ENCODE measurements at places on chromosomes 2 and 18.

DNA sequence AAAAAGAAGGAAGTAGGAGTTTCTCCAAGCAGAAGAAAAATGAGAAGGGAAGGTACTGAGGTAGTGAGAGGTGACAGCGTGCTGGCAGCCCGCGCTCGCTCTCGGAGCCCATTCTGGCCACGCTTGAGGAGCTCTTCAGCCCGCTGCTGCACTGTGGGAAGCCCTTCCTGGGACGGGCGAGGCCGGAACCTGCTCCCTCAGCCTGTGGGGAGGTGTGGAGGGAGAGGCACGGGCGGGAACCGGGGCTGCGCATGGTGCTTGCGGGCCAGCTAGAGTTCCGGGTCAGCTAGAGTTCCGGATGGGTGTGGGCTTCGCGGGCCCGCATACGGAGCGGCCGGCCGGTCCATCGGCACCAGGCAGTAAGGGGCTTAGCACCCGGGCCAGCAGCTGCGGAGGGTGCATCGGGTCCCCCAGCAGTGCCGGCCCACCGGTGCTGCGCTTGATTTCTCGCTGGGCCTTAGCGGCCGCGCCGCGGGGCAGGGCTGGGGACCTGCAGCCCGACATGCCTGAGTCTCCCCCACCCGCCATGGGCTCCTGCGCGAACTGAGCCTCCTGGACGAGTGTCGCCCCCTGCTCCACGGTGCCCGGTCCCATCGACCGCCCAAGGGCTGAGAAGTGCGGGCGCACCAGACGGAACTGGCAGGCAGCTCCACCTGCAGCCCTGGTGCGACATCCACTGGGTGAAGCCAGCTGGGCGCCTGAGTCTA lies 11.1 kb upstream of the CYS1 start:
- DNase-seq = no peak

DNA sequence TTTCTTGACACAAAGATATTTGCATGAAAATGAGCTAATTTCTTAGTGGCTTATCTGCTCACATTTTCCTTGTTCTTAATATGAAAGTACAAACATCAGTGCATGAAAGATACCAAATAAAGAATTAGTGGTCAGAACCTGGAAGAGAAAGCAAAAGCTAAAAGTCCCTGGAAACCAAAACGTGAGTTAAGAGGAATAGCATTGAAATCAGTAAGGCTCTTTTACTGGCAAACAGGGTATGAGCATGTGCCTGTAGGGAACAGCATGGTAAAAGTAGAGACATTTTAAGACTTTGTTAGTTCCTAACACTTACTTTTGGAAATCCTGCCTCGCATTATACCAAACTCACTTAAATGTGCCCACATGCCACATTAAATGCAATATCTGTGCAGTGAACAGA lies 31.9 kb upstream of the CWC22 start:
- peak; percentile 48 for DNase-seq

GRCh38 chr2:27021253-27022049 lies 11.3 kb upstream of the TMEM214 start:
- DNase-seq = peak; percentile 21

DNA sequence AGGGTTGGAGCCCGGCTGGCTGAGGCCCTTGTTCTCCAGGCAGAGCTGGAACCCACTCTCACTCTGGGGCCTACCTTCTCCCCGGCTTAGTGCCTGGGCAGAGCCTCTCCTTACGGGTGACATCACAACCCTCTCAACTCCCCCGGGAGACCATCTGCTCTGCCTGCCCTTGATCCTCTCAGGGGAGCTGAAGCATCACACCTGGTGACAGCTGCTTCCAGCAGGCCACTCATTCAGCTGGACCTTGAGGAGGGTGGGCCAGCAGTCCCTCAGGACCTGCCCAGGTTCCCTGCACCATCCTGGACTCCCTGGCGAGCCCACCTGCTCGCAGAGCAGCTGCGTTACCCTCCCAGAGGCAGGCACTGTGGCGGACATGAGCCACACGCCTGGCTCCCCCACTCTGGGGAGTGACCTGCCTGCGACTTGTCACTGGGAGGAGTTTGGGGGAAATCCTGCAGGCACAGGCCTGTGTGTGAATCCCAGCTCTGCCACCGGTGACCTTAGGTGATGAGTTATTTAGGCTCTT lies 13.1 kb downstream of the HS6ST1 start:
- no peak for DNase-seq

GRCh38 chr2:74017223-74017622 lies 32.5 kb downstream of the TET3 start:
- DNase-seq = no peak

- DNase-seq = no peak
Observed at GRCh38 chr2:151927501-151928221, 99.4 kb upstream of the ARL5A start.

All from fibroblast of the aortic adventitia (primary cell).